SHP77 treated with DMSO at 0.1 percent for 48 hours (cell line): ENCODE measurements at places on chromosomes 13 and 19.

DNA sequence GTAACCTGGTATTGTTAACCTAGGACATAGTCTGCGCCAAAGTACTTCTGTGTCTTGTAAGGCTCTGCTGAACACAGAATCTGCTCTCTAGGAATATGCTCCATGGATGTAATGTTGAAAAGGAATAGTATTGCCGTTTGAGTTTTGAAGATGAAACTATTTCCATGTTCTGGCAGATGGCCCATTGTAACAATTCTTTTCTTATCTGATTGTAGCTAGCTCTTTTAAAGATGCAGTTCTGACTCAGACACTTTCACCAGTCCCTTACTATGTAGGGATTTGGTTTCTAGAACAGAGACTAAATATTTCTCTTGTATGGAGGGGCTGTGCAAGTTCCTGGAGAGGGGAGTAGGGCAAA lies 185.6 kb downstream of the MTUS2 start:
- DNase-seq, result no peak

DNA sequence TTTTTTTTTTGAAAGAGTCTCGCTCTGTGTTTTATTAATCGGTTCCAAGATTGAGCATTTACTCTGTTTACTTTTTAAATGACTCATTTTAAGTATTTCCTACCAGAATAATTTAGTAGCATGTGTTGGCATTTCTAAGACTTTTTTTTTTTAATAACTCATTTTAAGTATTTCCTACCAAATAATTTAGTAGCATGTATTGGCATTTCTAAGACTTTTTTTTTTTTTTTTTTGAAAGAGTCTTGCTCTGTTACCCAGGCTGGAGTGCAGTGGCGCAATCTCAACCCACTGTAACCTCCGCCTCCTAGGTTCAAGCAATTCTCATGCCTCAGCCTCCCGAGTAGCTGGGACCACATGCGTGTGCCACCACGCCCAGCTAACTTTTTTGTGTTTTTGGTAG lies 13.1 kb downstream of the SETDB2 start:
- DNase-seq, result no peak

DNA sequence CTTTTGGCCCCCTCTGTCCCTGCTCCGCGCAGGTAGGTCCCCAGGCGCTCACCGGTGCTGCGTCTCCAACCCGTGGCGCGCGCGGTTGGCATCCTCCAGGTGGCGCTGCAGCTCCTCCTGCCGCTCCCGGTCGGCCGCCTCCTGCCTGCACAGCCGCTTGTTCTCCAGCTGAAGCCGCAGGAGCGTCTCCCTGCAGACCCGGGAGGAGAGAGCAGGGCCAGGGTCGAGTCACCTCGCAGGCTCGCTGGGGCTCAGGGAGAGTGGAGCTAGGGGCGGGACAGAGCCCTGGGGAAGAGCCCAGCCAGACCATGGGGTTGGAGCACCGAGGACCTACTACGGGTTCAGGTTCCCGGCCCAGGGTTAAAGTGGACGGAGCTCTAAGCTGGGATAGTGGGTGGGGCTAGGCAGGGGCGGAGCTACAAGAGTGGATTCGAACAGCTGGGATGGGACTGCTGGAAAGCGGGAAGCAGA lies 9.3 kb downstream of the HOOK2 start:
- DNase-seq, result peak; percentile 78

- DNase-seq, result no peak
Observed at GRCh38 chr13:66560991-66561390, 669.1 kb downstream of the PCDH9 start.

GRCh38 chr19:55490478-55491432 lies 2.5 kb downstream of the SSC5D start:
- no peak for DNase-seq

DNA sequence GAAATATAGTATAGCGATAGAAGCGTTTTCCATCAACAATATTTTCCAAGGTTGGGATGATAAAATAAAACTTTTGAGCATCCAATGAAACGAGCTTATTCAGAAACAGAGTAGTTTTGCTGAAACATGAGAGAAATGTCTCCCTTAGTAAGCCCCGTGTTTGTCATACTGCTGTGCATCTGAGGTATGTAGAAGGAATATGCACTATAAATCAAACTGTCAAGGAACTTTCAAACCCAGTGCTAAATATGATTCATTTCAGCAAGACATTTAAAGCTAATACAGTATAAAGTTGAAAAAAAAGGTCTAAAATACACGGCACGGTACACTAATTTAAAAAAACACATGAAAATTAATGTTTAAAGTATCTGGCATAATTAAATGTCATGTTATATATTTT lies 546.2 kb downstream of the SLITRK5 start:
- DNase-seq, result no peak

DNA sequence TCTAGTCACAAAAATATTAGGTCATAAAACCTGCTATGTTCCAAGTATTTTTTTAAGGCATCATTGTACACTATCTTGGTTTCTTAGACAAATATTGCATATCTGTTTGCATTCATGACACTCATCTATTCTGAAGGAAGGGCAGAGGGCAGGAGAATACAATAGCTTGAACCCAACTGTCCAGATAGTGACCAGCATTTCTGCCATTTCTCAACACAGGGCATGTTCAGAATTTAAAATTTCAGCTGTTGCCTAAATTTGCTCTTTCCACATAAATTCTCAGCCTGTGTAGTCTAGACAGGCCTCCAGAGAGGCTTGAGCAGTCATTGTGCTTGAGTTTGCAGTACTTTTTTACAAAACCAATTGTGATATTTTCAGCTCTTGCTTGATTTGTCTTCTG lies 119.5 kb downstream of the ZAR1L start:
- DNase-seq, result no peak

GRCh38 chr19:38736036-38736412 lies 8.2 kb downstream of the CAPN12 start:
- DNase-seq, result no peak

- DNase-seq, result no peak
Observed at GRCh38 chr13:40597735-40598365, 68.6 kb downstream of the FOXO1 start.

DNA sequence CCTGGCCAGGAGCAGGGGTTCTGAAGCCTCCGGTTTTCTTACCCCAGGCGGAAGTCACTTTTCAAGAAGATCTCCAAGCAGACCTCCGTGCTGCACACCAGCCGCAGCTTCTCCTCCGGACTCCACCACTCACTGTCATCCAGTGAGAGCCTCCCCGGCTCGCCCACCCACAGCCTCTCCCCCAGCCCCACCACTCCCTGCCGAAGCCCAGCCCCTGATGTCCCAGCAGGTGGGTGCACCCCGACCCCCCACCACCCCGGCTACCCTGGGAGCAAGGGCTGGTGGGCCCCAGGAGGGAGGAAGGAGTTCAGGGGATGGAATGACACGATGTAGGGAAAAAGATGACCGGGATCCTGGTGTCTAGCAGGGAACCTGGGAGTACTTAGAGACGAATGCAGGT lies 5.6 kb upstream of the PIK3R2 start:
- DNase-seq, result no peak

GRCh38 chr13:32736648-32737047 lies 150.4 kb downstream of the PDS5B start:
- no peak for DNase-seq

DNA sequence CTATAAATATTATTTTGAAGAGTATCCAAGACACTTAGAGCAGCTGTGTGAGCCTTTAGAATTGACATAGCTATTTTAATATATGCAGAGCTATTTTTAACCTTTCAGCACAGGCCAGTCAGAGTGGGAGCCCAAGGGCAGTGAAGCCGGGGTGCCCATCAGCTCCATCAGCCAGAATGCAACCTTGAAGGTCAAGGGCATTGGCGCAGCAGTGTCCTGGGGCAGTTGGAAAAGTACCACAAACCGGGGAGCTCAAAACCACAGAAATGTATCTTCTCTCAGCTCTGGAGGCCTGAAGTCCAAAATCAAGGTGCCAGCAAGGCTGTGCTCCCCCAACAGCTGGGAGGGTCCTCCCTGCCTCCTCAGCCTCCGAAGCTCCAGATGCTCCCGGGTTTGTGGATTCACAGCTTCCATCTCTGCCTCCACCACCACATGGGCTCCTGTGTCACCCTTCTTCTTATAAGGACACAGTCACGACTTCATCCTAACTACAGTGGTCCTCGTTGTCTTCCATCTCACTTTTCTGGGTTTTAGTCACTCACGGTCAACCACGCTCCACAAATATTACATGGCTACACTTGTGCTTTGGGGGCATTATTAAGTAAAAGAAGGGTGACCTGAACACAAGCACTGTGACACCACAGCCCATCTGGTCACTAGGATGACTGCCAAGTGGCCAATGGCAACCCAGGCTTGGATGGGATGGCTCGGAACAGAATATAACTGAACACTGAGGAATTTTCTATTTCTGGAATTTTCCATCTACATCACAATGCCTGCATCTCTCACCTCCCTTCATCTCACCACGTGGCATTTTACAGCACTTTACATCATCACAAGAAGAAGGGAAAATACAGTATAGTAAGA lies 15.9 kb upstream of the GAS6 start:
- DNase-seq, result peak; percentile 48

- DNase-seq, result no peak
Observed at GRCh38 chr13:24564881-24565280, 52.3 kb upstream of the PARP4 start.

GRCh38 chr19:35757231-35757748 lies 461 bp upstream of the HSPB6 start:
- DNase-seq, result no peak

DNA sequence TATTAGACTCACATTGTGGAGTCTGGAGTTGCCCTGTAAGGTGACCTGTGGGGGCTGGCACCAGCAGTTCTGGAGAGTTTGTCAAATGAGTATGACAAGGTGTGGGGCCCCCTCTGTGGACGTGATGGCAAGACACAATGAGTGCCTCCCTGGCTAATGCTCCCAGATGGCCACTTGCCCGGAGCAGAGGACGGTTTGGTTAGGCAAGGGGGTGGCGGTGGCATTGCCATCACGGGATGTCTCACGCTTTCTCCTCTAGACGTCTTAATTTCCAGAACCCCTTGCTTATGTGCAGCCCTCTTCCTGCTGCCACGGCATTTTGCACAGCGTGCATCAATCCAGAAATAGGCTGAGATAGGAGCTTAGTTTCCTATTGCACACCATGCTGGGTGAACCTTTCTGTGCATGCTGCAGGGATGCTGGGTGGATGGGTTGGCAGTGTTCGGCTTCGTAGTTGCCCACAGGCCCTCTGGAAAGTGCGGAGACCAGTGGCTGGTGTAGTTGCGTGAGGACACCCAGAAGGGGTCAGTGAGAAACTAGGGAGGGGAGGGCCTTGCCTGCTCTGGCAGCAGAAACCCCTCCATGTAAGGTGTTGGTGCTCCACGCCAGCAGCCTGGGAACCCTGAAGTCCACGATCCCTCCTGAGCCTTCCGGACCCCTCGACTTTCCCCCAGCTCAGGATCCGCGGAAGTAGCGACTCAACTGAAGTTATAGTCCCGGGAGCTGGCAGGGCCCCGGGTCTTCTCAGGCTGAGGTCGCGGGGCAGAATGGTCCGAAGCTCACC lies 18.1 kb upstream of the LRP3 start:
- no peak for DNase-seq

- DNase-seq, result no peak
Observed at GRCh38 chr13:109251956-109252355, 534.4 kb downstream of the IRS2 start.

- no peak for DNase-seq
Observed at GRCh38 chr13:67033170-67033569, 197.0 kb downstream of the PCDH9 start.

DNA sequence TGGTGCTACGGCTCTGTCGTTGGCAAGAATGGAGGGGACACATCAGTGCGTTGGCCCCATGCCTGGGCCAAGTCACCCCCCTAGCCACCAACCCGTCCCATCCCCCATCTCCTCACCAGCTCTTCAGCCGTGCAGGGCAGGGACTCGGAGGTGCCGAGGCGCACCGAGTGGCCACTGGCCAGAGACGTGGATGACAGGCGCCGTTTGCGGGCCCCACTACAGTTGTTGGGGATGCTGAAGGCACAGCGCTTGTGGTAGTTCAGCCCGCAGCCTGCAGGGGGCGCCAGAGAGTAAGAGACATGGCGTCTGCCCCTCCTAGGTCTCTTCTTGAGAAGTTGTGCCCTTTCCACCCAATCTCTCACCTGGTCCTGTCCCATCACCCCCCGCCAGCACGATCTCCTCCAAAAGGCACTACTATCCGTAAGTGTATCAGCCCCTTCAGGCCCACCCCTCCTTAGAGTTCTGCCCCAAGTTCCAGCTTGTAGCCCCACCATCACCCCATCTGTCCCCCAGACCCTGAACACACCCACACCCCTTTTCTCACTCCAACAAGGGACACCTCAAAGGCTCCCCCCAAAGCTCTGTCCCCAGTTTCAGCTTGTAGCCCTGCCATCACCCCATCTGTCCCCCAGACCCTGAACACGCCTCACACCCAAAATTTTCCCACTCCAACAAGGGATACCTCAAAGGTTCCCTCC lies 12.4 kb downstream of the PRKD2 start:
- no peak for DNase-seq

DNA sequence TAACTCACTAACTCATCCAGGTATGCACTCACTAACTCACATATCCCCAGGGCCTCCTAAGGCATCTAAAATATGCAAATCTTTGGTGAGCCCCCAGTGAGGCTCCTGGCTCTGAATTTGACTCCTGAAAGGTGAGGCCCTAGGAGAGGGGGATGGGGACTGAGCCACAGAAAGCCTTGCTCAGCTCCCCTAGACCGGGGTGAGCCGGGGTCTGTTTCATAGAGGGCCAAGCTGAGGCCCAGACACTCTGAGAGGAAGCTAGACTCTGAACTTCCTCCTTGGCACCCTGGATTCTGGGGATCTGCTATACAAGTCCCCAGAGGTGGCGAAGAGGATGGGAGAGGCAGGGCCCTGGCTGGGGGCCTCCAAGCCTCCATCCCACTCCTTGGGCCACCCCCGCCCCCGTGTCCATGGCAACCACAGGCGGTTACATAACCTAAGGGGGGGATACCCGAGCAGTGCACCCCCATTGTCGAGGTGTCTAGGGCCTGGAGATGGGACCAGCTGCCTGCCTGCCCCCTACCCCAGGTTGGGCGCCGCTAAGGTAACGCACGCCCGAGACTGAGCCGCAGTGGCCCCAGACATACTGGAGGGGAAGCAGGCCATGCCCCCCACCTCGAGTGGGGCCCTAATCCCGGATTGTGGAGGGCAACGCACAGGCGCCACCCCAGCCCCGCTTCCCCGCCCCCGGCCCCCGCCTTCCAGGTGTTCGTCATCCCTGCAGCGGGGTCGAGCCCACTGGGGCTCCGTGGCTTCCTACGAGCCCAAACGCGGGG lies 646 bp downstream of the ABHD8 start:
- no peak for DNase-seq

DNA sequence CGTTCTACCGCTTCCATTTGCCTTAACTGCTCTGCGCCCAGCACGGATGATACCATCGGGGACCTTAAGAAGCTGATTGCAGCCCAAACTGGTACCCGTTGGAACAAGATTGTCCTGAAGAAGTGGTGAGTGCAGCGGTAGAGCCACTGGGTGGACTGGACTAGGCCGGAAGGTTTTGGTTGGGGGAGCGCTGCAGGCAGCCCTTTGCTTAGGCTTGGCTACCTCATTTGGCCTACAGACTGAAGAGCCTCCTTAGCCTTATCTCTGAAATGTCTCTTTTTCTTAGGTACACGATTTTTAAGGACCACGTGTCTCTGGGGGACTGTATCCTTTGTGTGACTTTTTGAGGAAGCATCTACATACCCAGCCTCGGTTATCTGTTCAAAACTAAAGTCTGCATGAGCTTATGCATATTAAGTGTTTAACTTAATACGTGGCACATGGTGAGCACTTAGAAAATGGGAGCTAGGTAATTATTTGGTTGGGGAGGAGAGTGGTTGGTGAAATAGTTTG lies 889 bp downstream of the UBL5 start:
- no peak for DNase-seq
